Left renal pelvis (tissue), 4 donors: ENCODE measurements at places on chromosomes 13 and 19. TPM values are rescaled to one million over a fixed set of nuclear protein-coding genes. Genes with fewer than 3 reads are reported as not detected.

FOXA3 gene
- 0.36 TPM for polyA plus RNA-seq

GPR4 gene
- 2.9 TPM for polyA plus RNA-seq

PODNL1 gene
- 1.7 TPM for polyA plus RNA-seq

ZNF615 gene
- polyA plus RNA-seq = 18.8 TPM

CCNE1 gene
- 9.6 TPM for polyA plus RNA-seq

ZNF700 gene
- 17.9 TPM for polyA plus RNA-seq

LMTK3 gene
- polyA plus RNA-seq = 5.3 TPM
